Testis (tissue), 5 donors: ENCODE measurements at places on chromosomes 5 and 9. TPM values are rescaled to one million over a fixed set of nuclear protein-coding genes. Genes with fewer than 3 reads are reported as not detected.

Gene CNTLN
- polyA plus RNA-seq = 6.3 TPM

Gene ANXA2R
- 1.6 TPM for polyA plus RNA-seq

Gene GLDC
- 12.2 TPM for polyA plus RNA-seq

Gene HRCT1
- polyA plus RNA-seq = 7.1 TPM

Gene SLC45A2
- polyA plus RNA-seq = 2.0 TPM

Gene OBP2B
- 35.1 TPM for polyA plus RNA-seq

Gene PDLIM4
- polyA plus RNA-seq = 20.5 TPM

Gene CCNB1
- 75.9 TPM for polyA plus RNA-seq

Gene GPR150
- polyA plus RNA-seq = 0.45 TPM

Gene PCYOX1L
- 24.6 TPM for polyA plus RNA-seq

Gene KIF27
- polyA plus RNA-seq = 16.1 TPM

Gene MROH2B
- 171 TPM for polyA plus RNA-seq

Gene OTP
- polyA plus RNA-seq = 1.5 TPM

Gene CDH10
- polyA plus RNA-seq = 0.84 TPM

Gene TERT
- 2.1 TPM for polyA plus RNA-seq

Gene STXBP1
- 21.2 TPM for polyA plus RNA-seq

Gene CA9
- polyA plus RNA-seq = 50.5 TPM

Gene OR1Q1
- polyA plus RNA-seq = not detected

Gene SPINK5
- polyA plus RNA-seq = 0.90 TPM

Gene PTGER4
- polyA plus RNA-seq = 8.7 TPM

Gene GPX8
- 13.9 TPM for polyA plus RNA-seq

Gene PRDM9
- polyA plus RNA-seq = 6.8 TPM

Gene CD274
- 4.6 TPM for polyA plus RNA-seq
